ENCODE measurements at places on chromosomes 3 and 15. TPM values are rescaled to one million over a fixed set of nuclear protein-coding genes. Genes with fewer than 3 reads are reported as not detected.

SLC2A2 gene
- 115 TPM for total RNA-seq

SPTSSB gene
- total RNA-seq = not detected

DNA sequence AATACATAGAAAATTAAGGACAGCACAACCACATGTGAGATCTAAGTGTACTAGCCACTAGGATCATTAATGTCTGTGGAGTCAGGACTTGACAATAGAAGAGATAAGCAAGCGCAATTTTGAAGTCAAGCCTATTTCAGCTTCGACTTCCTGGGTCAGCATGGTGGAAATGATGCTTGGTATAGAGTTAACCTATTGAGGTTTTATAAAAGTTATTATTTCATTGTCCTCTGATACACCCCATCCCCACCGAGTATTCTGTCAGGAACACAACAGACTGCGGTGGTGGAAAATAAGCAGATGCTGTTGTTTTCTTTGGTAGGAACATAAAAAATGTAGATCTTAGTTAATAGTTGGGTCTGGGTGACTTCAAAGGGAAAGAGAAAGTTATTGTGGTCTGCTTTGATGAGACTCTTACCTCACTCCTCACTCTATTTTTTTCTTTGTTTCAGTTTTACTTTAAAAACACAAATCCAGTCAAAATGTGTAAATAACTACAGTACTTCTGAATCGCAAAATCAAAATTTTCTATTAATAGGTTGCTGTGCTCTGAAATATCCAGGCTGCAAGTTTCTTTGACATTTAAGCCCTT, 82.1 kb downstream of the IL5RA start:
- no peak overlapping the region for H3K4me3 ChIP-seq

GRCh38 chr3:100875239-100875638, 118.0 kb downstream of the ABI3BP start:
- H3K27me3 ChIP-seq = no peaks in the 10 kb centered on the region
- no peak overlapping the region for H3K4me3 ChIP-seq
- H3K4me1 ChIP-seq = no peaks in the 10 kb centered on the region
- no peaks in the 10 kb centered on the region for H3K36me3 ChIP-seq
- no peak overlapping the region for H3K27ac ChIP-seq

GRCh38 chr15:35857567-35858226, 311.7 kb upstream of the DPH6 start:
- no peaks in the 10 kb centered on the region for H3K4me1 ChIP-seq
- no peaks in the 10 kb centered on the region for H3K36me3 ChIP-seq
- H3K4me3 ChIP-seq = no peak overlapping the region
- no peak for DNase-seq
- H3K27me3 ChIP-seq = no peaks in the 10 kb centered on the region

DNA sequence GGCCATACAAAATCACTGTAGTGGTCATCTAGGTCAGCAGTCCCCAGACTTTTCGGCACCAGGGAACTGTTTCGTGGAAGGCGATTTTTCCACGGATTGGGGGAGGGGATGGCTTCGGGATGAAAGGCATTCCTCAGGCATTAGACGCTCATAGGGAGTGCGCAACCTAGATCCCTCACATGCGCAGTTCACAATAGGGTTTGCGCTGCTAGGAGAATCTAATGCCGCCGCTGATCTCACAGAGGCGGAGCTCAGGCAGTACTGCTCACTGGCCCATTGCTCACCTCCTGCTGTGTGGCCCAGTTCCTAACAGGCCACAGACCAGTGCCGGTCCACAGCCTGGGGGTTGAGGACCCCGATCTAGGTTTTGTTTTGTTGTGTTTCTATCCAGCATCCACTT, 200.1 kb downstream of the SLC9A9 start:
- H3K27ac ChIP-seq = no peak overlapping the region
- H3K4me1 ChIP-seq = no peaks in the 10 kb centered on the region
- no peaks in the 10 kb centered on the region for H3K27me3 ChIP-seq
- no peaks in the 10 kb centered on the region for H3K36me3 ChIP-seq

GRCh38 chr3:104523136-104523535, 843.6 kb upstream of the ALCAM start:
- no peaks in the 10 kb centered on the region for H3K27me3 ChIP-seq
- DNase-seq = no peak
- H3K4me1 ChIP-seq = no peaks in the 10 kb centered on the region
- H3K27ac ChIP-seq = no peak overlapping the region

DNA sequence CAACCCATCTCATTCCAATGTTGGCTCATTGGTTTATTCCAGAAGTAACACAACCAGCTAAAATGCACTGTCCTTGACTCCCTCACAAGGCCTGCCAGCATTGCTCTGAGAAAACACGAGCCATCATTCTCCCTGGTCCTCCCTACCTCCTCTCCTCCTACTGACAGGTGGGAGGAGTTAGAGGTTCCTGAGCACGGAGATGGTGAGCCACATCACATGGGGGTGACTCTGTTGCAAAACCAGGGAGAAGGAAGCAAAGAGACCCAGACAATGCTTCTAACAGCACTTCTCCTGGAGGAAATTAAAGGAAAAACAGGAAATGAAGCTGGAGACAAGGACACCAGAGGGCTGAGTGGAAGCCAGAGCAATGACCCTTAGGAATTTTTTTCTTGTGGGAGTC, 667.4 kb downstream of the NTRK3 start:
- no peaks in the 10 kb centered on the region for H3K4me1 ChIP-seq
- H3K27me3 ChIP-seq = no peaks in the 10 kb centered on the region
- H3K4me3 ChIP-seq = no peak overlapping the region
- H3K27ac ChIP-seq = no peak overlapping the region

GRCh38 chr3:183050706-183051105, 48.6 kb downstream of the MCCC1 start:
- no peak for DNase-seq
- H3K27me3 ChIP-seq = no peaks in the 10 kb centered on the region
- H3K4me1 ChIP-seq = no peaks in the 10 kb centered on the region
- H3K4me3 ChIP-seq = no peak overlapping the region

- no peak for DNase-seq
- no peak overlapping the region for H3K27ac ChIP-seq
- no peaks in the 10 kb centered on the region for H3K27me3 ChIP-seq
Measured at GRCh38 chr3:128572644-128573105, 77.9 kb downstream of the RPN1 start.
